ENCODE measurements at places on chromosomes 1 and 21. TPM values are rescaled to one million over a fixed set of nuclear protein-coding genes. Genes with fewer than 3 reads are reported as not detected.

Gene FMOD
- 2.2 TPM for total RNA-seq

Gene COL6A2
- 25.8 TPM for total RNA-seq

Gene PCBP3
- 2.7 TPM for total RNA-seq

Gene CR1
- 0.25 TPM for total RNA-seq

Gene LRRIQ3
- total RNA-seq = 0.49 TPM

Gene TAL1
- total RNA-seq = 2.7 TPM

Gene TCP10L
- 4.7 TPM for total RNA-seq

Gene RXRG
- 7.1 TPM for total RNA-seq

Gene CFHR5
- not detected for total RNA-seq

Gene PRRX1
- total RNA-seq = 5.4 TPM

Gene F3
- total RNA-seq = 31.2 TPM

Gene PPP1R15B
- 37.9 TPM for total RNA-seq

Gene NCMAP
- under 0.01 TPM for total RNA-seq

Gene OR2G6
- not detected for total RNA-seq

Data from temporal lobe (tissue), 4 donors.